ENCODE measurements at places on chromosomes 11 and 22. TPM values are rescaled to one million over a fixed set of nuclear protein-coding genes. Genes with fewer than 3 reads are reported as not detected.

Gene DMC1
- 4.7 TPM for total RNA-seq

Gene NEFH
- 1.4 TPM for total RNA-seq

Gene SYT7
- total RNA-seq, result 3.7 TPM

Gene ZNF280A
- not detected for total RNA-seq

Gene KRTAP5-2
- total RNA-seq, result not detected

Gene TCN2
- total RNA-seq, result 21.6 TPM

Gene SDHD
- 75.5 TPM for total RNA-seq

Gene CHRM1
- total RNA-seq, result not detected

Gene OR1S2
- total RNA-seq, result not detected

GRCh38 chr11:111684251-111684650, 81.9 kb downstream of the PPP2R1B start:
- no peak for DNase-seq

DNA sequence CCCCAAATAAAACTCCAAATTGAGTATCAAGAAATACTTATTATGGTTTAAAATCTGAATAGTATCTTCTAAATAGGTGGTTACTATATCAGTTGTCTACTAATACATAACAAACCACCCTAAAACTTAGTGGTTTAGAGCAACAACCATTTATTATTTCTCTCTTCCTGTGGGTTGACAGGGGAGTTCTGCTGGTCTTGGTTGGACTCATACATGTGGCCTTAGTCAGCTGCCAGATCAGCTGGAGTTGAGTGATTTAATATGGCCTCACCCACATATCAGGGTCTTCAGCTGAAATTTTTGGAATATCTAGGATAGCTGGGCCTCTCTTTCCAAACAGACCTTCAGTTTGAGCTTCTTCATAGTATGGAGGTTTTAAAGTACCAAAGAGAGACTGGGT, 34.5 kb downstream of the C11orf65 start:
- no peak for DNase-seq

DNA sequence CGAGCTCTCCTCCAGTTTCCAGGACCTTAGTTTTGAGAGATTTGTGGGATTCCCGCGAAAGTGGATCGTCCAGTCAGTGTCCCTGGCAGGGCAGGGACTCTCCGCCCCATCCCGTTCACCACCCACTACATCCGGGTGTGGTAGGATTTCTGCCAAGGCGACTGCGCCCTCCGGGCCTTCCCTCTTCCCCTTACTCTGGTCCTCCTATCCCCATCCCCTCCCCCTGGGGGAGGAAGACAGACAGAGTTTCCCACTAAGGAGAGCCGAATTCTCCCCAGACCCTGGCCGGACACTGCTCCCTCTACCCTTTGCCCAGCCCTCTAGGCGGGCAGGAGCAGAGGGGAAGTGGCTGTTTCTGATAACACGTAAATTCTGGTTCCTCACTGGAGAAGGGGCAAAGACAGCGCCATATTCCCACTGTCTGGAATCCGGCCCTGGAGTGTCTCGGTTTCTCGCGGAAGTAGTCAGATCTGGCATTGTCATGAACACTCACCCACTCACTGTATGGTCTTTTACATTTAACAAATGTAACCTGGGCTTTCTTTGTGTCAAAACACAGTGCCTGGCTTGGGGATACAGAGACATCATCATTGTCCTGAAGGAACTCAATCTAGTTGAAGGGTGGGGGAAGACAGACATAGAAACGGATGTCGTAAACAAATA, 1.1 kb upstream of the NECTIN1 start:
- peak; percentile 84 for DNase-seq

DNA sequence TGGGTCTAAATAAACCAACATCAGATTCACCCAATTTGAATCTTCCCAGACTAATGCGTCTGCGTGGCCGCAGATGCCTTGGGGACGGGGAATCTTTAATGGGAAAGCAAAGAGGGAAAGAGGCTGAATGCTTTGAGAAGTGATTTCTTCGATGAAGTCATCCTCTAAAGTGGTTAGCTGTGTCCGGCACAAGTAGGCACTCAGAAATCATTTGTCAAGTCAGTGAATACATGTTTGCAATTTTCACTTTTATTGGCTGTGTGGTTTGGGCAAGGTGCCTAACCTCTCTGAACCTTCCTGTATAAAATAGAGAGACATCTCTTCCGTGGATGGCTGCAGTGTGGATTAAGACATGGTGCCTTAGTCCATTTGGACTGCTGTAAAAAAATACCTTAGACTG, 19.7 kb upstream of the IFT27 start:
- DNase-seq, result no peak

DNA sequence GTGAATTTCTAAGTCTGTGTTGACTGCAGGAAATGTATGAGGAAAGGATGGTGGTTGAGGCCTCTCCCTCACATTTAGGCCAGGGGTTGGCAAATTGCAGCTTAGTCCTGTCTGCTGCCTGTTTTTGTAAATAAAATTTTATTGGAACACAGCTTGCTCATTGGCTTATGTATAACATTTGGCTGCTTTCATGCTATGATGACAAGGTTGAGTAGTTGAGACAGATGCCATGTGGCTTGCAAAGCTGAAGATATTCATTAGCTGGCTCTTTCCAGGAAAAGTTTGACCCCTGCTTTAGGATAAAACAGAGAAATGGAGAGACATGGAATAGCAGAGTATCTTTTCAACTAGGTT, 46.2 kb downstream of the BCR start:
- no peak for DNase-seq

GRCh38 chr11:104917271-104918112, 19.2 kb upstream of the CASP12 start:
- DNase-seq, result no peak

- no peak for DNase-seq
These were observed 6.4 kb upstream of the CCDC86 start for GRCh38 chr11:60835534-60835846.

GRCh38 chr11:64146036-64146955, 19.6 kb downstream of the MACROD1 start:
- DNase-seq, result no peak

DNA sequence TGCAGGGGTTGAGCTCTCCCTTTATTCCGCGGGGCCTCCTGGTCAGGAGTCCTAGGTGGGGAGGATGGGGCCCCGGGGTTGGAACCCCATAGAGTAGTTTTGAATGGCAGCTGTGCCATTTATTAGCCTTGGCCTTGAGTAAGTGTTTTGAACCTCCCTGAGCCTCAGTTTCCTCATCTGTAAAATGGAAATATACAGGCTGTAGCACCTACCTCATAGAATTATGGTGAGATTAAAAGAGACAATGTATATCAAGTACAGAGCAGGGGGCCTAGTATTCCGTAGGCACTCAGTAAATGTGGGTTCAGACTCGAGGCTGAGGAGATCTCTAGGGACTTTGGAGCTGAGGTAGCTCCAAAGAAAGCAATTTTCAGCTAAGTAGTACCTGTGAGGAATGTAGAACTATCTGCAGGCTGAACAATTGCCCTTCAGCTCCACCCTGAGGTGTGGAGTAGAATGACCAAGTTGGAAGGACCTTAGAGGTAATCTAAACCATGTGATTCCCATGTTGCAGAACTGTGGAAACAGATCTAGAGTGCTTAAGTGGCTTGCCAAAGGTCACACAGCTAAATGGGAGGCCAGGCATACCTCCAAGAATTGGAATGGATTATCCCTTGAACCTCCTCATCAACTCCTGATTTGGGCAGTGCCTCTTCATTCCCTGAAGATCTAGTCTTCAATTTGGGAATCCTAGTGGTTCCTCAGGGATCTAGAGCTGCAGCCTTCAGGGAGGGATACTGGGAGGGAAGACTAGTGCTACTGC, 682 bp downstream of the PGAP2 start:
- DNase-seq, result no peak

- no peak for DNase-seq
These were observed 43.5 kb upstream of the CYP2D6 start for GRCh38 chr22:42174062-42174461.

GRCh38 chr11:132844956-132845696, 687.2 kb downstream of the OPCML start:
- DNase-seq, result no peak

DNA sequence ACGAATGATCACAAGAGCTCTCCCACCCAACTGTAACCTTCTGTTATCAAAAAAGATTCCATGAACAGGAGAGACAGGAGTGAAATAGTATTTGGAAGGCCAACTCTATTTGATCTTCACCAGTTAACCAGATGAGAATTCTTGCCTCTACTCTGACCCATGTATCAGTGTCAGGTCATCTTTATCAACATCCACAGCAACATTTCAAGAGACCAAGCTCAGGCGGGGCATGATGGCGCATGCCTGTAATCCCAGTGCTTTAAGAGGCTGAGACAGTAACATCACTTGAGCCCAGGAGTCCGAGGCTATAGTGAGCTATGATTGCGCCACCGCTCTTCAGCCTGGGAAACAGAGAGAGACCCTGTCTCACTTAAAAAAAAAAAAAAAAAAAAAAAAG, 62.3 kb downstream of the GAB2 start:
- DNase-seq, result no peak

- DNase-seq, result no peak
These were observed 34.1 kb downstream of the LMO1 start for GRCh38 chr11:8229299-8230177.

DNA sequence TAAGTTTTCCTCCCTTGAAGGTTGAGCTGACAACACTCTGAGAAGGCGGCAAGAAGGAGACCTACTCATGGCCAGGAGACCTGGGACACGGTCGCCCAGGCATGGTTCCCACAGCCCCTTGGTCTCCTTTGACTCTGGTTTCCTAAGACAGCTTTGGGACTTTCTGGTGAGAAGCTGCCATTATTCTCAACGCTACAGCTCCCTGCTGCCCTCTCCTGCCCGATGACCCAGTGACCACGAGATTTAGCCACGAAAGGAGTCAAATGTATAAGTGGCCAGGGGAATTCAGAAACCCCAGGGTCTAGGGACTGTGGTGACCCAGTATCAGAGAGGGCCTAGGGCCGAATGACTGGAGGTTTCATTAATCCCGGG, 699 bp upstream of the SDF2L1 start:
- no peak for DNase-seq

DNA sequence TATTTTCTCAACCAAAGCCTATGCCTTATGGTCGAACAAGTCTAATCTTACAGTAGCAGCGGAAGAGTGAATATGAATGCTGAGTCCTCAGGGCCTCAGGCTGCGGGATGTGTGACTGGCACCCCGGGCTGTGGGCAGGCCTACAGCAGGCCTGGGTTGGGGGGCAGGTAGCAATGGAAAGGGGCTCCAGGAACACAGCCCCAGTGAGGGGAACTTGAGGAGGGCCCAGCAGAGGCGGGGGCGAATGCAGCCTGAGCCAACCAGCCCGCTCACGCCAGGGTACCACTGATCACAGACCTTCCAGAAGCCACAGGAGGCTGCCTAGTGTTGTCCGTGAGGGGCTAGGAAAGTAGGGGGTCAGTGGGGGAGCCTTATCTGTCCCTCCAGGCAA, 11.3 kb upstream of the CD5 start:
- no peak for DNase-seq

DNA sequence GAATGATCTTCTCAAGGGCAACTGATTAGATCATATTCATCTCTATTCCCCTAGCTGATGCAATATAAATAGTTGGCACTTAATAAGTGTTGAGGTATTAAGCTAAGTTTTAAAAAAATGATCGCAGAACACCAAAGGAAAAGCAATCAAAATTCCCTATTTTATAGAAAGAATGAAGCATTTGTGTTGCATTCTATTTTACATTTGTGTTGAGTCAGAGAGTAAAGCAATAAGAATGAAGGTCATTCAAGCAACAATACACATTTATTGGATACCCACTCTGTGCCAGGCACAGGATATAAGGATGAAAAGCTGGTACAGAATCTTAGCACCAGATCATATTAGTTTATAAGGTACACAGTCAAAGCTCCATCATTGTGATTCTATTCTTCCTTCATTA, 686.4 kb upstream of the CCDC90B start:
- DNase-seq, result no peak

GRCh38 chr11:61752925-61753521, 587 bp downstream of the MYRF start:
- DNase-seq, result no peak

- DNase-seq, result no peak
These were observed 766 bp upstream of the CAPRIN1 start for GRCh38 chr11:34050581-34051348.

DNA sequence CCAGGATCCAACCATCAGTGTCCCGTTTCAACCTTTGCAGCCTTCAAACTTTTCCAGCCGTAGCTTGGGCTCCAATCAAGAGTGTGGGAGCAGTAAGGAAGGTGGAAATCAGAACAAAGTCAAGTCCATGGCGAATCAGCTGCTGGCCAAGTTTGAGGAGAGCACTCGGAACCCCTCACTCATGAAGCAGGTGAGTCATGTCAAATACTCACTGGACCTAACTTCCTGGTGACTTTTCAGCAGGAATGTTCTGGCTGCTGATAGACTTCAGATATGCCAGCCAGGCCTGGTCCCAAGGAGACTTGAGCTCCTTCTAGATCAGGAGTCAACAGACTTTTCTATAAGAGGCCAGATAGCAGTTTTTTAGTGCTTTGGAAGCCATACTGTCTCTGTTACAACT, 129.0 kb downstream of the MICAL2 start:
- no peak for DNase-seq

GRCh38 chr11:34910817-34911216, 5.4 kb downstream of the APIP start:
- no peak for DNase-seq

DNA sequence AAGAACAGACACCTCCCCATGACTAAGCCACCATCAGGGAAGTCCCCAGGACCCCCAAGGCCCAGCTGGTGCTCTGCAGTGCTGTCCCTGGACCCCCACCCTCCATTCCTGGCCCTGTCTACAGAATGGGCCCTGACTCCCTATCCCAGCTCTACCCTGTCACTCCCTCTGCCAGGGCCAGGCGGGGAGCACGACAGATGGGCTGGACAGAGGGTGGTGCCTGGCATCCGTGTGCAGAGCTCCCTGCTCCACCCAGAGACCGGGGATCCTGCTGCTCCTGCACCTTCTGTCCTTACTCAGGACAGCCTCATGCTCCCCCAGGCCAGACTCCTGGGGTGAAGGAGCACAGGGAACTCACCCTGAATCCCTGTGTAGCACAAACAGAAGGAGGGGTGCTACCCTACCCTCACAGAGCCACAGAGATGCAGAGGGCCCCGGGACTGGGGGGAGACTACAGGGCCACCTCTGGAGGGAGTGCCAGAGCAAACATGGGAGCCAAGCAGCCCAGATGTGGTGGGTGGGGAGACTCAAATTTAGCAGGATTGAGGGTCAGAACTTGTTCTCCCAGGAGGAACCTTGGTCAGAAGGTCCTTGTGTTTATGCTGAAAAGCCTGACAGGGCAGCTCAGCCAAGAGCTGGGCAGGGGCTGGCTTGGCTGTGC, 2.0 kb downstream of the ARVCF start:
- DNase-seq, result no peak

DNA sequence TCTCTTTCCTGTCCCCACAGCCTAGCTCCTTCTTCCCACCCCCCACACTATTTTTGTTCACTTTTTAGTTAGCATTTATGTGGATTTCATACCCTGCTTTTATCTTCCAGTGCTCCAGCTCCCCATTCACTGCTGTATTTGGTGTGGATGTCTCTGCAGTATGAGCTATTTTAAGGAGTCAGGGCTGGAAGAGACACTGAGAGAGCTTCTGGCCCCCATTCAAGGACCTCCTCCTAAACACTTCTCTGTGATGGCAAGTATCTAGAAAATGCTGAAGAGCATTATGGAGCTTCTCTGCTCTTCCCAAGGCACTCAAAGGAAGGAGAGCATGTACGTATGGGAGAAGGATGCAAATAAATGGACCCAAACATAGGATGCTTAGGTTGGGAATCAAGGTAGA, 79.5 kb downstream of the RAB30 start:
- no peak for DNase-seq

- no peak for DNase-seq
These were observed 241.6 kb downstream of the FAM76B start for GRCh38 chr11:95547976-95548375.

All from sciatic nerve (tissue), 2 donors.